NCI-H1417 (cell line): ENCODE measurements at places on chromosomes 1 and 21.

GRCh38 chr1:43067977-43068751, 103.9 kb downstream of the EBNA1BP2 start:
- DNase-seq, result no peak

DNA sequence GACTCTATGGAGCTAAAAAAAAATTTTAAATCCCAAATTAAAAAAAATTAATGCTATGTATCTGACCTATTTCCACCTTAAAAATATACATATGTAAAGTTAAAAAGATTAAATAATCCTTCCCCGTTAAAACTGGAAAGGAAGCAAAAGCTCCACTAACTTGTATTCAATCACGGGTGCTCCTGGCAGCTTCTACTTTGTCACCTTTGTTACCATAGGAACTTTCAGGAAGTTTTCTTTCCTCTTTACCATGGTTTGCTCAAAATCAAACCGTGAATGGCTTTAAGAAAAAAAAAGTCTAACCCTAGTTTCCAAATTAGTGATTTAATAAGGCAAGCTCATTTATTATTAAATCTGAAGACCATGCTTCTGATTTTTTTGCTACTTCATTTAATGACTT, 3.5 kb downstream of the GPATCH2 start:
- DNase-seq, result no peak

DNA sequence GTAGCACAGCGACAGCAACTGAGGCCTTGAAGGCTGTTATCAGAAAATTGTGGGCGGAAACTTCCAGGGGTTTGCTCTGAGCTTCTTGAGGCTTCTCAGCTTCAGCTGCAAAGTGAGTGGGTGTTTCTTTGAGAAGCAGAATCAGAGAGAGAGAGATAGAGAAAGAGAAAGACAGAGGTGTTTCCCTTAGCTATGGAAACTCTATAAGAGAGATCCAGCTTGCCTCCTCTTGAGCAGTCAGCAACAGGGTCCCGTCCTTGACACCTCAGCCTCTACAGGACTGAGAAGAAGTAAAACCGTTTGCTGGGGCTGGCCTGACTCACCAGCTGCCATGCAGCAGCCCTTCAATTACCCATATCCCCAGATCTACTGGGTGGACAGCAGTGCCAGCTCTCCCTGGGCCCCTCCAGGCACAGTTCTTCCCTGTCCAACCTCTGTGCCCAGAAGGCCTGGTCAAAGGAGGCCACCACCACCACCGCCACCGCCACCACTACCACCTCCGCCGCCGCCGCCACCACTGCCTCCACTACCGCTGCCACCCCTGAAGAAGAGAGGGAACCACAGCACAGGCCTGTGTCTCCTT, at the start of gene FASLG:
Gene FASLG, plus strand, starts transcription at position 233 of the 583 bp plus-strand sequence. Its CDS starts 99 bp downstream, at position 332.
- no peak for DNase-seq

DNA sequence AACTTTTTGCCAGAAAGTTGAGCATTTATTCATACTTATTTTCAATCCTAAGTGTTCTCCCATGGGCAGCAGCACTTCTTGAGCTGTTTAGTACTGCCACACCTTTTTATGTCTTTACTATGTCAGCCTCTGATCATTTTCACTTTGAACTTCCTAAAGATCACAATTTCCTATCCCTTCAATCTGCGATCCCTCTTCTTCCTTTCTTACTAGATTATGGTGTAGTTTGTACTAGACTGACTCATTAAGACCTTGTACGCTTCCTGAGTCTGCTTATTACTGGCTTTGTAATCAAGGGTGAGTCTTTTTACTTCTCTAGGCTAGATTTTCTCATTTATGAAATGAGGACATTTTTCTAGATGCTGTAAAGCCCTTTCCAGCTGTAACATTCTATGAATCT, 55.1 kb downstream of the LRIG2 start:
- DNase-seq, result no peak
